ENCODE measurements at places on chromosomes 4 and X.

- DNase-seq: no peak
Measured at GRCh38 chrX:112851161-112851779, 10.6 kb upstream of the AMOT start.

GRCh38 chr4:111040904-111041303 lies 418.0 kb upstream of the PITX2 start:
- DNase-seq: no peak

DNA sequence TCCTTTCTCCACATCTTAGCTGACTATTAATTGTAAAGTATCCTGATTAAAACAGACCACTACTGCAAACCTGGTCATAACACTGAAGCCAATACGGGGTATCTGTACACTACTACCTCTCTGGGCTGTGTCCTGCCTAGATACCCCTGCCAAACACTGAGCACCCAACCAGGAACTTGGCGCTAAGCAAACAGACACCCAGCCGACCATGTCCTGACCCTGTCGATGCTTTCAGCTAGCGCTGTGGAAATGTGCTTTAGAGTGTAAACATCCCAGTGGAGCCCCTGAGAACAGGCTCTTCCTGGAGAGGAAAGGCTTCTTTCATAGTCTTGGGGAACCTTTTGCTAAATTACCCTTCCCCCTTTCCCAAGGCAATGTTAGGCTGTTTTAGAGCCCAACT lies 52.9 kb downstream of the CCNG2 start:
- DNase-seq: no peak

- DNase-seq: no peak
Measured at GRCh38 chr4:156677131-156677531, 294.5 kb downstream of the PDGFC start.

GRCh38 chrX:54045563-54046228 lies 1.4 kb upstream of the PHF8 start:
- DNase-seq: no peak

DNA sequence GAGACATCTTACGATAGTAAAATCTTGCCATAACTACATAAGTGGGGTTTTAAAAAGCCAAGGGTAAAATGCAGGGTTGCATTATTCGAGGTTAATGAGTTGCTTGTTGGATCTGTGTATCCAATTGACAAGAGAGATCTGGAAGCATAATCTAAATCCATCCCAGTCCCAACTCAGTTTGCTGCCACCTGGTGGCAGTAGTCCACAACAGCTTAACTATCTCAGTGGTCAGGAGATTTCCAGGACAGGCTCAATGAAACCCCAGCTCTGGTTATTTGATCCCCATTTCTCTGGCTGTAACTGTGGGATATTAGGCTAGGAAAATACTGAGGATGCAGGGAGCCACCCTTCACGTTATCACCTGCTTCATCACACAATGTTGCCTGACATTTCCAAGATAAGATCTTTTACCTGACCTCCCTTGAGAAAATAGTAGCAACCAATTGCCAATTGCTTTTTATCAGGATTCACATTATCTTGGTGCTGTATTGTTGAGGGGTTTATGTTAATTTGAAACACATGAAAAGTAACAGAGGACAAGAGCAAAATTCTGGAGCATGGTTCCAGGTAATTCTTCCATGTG lies 88.2 kb upstream of the TNIP3 start:
- peak; percentile 68 for DNase-seq

DNA sequence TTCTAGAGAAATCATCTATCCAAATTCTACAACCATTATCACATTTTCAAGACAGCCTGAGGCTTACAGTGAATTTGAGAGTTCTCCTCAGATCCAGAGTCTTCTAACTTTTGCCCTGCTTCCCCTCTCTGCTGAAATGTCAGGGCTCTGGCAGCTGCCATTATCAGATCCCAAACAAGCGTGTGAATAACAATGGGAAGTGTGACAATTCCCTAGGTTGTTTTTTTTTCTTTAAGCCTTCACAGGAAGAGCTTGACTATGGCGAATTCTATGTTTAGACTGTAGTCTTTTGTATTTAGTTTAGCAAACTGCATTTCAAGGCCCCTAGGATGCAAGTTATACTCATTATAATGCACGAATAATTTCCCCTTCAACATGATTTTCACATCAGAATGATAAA lies 61.3 kb upstream of the KDR start:
- DNase-seq: no peak

DNA sequence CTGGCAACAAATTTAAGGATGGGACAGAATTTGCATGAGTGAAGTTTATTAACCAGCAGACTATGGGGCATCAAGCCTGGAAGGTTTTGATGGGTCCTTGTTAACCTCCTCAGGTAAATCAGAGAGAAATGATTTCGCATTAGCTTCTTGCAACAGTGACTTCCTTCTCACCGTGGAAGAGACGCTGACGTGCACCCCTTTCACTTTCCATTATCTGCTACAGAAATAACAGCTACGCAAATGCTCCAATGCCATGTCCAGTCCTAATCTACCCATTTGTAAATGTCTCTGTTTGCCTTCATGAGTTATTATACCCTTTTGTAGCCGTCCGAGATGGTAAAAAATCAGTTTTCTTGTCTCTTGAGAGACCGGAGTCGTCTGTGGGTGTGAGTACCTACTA lies 100.3 kb downstream of the SLC34A2 start:
- DNase-seq: no peak

DNA sequence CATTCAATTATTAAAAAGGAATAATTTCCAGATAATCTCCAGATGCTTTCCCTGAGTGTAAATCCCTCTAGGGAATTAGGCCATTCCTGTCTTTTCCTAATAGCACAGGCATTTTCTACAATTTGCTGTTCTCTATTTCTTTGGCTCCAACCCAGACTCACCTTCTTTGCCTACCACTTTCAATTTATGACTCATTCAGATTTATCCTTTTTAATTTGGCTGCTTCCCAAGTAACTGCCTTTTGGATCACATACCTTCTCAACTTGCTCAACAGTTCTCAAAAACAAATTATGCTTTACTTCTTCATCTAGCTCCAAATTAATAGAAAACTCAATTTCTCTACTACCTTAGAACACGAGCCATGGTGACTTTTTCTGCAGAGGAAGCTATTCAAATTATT lies 1166.3 kb upstream of the PCDH7 start:
- no peak for DNase-seq

- DNase-seq: no peak
Measured at GRCh38 chr4:30744957-30745640, 24.9 kb downstream of the PCDH7 start.

DNA sequence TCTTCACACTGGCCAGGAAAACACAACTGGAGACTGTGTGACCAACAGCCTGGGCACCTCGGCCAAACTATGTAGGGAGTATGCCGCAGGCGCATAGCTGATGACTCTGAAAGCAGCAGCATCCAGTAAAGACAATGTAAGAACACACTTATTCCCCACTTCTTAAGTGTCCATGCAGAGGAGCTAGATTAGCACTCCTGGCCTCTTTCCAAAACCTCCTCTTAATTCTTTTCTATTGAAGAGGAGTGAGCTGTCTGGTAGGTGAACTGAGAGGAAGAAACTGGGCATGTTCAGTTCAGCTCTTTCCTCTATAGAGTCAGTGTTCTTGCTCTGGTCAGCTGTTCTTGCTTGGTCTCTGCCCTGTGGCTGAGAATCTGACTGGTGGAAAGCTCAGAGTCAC lies 21.1 kb downstream of the NMU start:
- no peak for DNase-seq

GRCh38 chrX:45775468-45775867 lies 574.8 kb upstream of the DIPK2B start:
- DNase-seq: no peak

DNA sequence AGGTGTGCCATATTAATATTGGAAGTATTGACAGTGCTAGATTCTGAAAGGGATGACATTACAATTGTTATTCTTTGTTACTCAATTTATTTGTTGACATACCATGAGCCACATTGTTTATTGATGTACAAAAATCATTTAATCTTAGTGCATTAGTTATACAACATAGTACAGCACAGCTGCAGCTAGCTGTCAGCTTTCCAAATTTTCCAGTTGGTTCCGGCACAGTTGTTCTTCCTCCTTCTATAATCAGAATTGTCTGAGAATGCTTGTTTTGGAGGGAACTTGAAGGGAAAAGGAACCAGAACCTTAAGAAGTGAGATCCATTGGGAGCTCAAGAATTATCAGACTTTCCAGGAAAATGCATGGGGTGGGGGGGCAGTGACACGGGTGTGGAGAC lies 281.4 kb downstream of the ZIC3 start:
- no peak for DNase-seq

GRCh38 chr4:21790438-21791029 lies 158.0 kb downstream of the KCNIP4 start:
- DNase-seq: peak; percentile 9

DNA sequence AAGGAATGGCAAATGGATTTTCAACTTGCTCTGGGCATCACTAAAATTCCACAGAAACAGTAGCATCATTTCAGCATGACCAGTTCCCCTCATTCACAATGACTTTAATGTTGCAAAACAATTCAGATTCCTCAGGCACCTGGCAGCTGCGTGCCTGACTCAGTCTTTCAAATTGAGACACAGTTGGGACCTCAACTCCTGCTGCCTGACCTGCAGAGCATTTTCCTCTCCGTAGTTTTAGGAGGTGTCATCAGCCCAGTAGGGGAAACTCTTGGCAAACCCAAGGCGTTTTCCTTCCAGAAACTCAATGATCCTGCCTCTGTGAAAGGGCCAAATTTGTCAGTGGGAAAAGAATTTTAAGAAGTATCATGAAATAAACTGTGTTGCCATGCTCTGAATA lies 388.9 kb downstream of the SPRY1 start:
- no peak for DNase-seq

- no peak for DNase-seq
Measured at GRCh38 chr4:155173371-155173770, 35.1 kb upstream of the NPY2R start.

GRCh38 chrX:94743478-94743877 lies 1069.5 kb downstream of the FAM133A start:
- no peak for DNase-seq

GRCh38 chr4:6506616-6507140 lies 34.3 kb upstream of the PPP2R2C start:
- DNase-seq: no peak

GRCh38 chr4:121130326-121130660 lies 33.8 kb downstream of the TNIP3 start:
- no peak for DNase-seq

- no peak for DNase-seq
Measured at GRCh38 chrX:25523574-25524540, 508.1 kb upstream of the ARX start.

DNA sequence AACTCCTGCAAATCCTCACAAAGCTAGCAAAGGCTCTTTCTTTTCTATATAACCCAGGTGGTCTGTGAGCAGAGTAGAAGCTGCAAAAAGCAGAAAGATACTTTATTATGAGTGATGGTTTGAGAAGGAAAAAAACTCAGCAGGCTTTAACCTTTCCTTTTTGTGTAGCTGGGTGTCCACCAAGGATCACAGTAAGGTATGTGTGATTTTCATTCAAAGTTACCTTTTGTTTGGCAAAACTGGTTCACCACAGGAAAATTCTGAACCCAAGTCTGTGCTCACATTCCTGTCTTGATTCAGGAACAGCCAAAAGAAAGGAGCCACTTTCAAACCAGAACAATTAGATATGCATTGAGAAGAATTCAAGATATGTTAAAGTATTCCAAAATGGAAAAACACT lies 35.7 kb downstream of the FRAS1 start:
- DNase-seq: no peak

GRCh38 chr4:155854582-155855226 lies 11.4 kb downstream of the ASIC5 start:
- DNase-seq: no peak

DNA sequence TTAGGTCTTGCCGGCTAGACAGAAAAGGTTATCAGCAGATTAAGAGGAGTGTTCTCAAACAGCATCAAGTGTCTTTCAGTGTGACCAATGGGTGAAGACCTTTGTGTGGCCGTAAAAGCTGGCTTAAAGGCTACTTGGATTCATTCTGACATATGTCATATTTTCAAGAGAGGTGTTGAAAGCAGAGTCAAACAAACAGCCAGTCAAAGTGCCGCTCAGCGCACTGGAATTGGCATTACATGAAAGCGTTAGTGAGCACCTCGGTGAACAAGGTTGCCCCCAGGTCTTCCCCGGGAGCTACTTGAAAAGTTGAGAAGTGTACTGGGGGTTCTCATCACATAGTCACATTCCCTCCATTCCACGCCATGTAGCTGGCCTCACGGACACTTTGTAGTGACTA lies 148.9 kb downstream of the SOX3 start:
- DNase-seq: no peak

DNA sequence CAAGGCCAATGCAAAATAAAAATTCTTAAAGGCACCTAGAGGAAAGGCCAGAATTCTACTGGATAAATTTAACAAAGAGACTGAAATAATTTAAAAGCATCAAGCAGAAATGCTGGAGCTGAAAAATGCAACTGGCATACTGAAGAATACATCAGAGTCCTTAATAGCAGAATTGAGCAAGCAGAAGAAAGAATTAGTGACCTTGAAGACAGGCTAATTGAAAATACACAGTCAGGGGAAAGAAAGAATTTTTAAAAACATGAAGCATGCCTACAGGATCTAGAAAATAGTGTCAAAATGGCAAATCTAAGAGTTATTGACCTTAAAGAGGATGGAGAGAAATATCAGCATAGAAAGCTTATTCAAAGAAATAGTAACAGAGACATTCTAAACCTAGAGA lies 371.7 kb downstream of the KLHL13 start:
- no peak for DNase-seq
